Endodermal cell (in vitro differentiated cells): ENCODE measurements at places on chromosomes 12 and 14. TPM values are rescaled to one million over a fixed set of nuclear protein-coding genes. Genes with fewer than 3 reads are reported as not detected.
A peak's percentile ranks its signal among the peaks of the same experiment; 100 is the strongest.

- peaks cover 7% of the 10 kb centered on the region for H3K4me1 ChIP-seq
- no peaks in the 10 kb centered on the region for H3K27me3 ChIP-seq
- peak; percentile 81 for DNase-seq
- H3K27ac ChIP-seq = no peak overlapping the region
- H3K36me3 ChIP-seq = no peaks in the 10 kb centered on the region
Measured at GRCh38 chr12:122888232-122888752, 7.6 kb downstream of the VPS37B start.

DNA sequence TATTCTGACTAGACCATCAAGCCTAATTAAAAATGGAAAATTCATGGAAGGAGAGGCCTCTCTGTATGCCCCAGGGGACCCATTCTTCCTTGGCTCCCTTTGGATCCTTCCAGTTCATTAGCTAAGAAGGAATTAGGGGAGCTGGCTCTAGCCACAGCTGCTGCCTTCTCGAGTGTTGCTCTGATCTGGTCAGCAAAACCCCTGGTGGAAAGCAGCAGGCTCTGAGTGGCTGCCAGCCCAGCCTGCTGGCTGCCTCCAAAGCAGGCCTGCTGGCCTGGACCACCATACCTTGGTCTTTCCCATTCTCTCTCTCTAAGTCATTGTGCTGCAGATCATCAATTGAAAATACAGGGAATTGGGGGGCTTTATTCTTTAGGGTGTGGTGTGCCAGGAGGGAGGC is 29.0 kb upstream of the AKAP6 start:
- DNase-seq = no peak
- no peaks in the 10 kb centered on the region for H3K27me3 ChIP-seq
- no peak overlapping the region for H3K4me3 ChIP-seq
- H3K36me3 ChIP-seq = no peaks in the 10 kb centered on the region

DNA sequence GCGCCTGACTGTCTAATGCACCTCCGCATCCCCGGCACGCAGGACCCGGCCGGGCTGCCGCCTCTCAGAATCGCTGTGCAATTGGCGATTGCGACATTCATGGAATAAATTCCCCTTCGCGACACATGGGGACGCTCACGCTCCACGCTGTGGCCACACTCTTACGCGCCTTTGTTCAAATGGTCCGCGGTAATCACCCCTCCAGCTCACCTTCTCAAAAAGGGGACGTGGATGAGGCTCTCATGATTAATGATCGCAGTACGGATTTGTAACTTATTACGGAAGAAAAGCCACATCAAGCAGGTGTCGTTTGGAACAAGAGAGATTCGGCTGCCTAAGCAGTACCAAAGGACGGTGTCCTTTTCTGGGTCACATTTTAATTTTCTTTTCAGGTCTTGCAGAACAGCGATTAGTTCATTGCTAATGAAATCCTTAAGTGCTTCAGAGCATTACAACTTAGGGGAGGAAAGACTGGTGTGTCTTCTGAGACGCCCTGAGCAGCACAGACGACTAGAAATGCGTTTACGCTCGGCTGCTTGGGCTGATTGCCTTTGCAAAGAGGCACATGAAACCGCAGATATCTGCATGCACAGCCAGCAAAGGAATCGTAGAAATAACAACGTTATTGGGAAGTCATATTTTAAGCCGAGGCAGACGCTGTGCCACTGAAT is 37.3 kb upstream of the ADGRD1 start:
- H3K27ac ChIP-seq = no peak overlapping the region
- no peaks in the 10 kb centered on the region for H3K4me1 ChIP-seq
- peak; percentile 86 for DNase-seq
- peaks cover 5% of the 10 kb centered on the region for H3K27me3 ChIP-seq
- H3K36me3 ChIP-seq = no peaks in the 10 kb centered on the region

DNA sequence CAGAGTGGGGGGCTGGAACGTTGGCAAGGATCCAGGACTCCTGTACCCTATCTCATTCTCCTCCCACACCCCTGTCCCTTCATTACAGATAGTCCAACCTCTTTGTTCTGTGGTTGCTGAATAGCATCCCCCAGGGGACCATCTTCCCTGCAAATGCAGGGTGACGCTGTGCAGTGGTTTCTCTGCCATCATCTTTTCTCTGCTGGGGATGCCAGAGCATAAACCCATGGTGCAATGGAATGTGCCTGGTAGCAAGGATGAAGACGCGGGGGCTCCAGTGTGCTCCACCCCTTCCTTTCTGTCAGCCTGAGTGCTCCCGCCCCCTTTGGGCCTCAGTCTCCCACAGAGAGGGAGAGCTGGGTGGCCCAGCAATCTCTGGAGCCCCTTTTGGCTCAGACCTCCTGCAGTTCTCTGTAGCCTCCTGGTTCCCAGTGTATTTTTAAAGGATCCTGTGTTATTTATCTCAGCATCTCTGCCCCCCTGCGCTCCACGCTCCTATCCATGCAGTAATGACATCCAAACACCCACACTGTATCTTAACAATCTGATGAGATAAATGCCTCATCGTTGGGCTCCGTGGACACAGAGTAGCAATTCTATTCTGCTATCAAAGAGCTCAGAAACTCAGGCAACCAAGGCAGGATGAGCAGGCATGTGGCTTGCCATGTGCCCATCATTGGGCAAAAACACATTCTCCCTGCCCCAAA is 212.8 kb downstream of the CACNA1C start:
- H3K27ac ChIP-seq = no peak overlapping the region
- peak; percentile 35 for DNase-seq
- H3K27me3 ChIP-seq = no peaks in the 10 kb centered on the region
- H3K4me3 ChIP-seq = no peak overlapping the region

DNA sequence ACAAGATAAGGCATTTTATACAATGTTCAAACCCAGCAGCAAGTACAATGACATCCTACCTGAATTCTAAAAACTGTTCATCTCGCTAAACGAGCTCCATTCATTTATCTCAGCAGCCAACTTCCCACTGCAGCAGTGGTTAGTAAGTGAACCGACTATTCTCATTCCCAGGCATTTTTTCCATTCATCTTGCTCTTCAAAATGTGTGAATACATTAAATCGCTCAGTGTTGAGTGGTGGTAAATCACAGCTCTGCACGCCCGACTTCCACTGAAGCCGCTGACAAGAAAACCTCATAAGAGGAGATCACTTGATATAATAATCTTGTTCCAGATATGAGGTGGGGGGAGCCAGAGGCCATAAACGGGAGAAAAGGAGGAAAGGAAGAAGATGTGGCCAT is 746.2 kb upstream of the USP15 start:
- no peaks in the 10 kb centered on the region for H3K4me1 ChIP-seq
- DNase-seq = no peak
- H3K4me3 ChIP-seq = no peak overlapping the region
- H3K27me3 ChIP-seq = no peaks in the 10 kb centered on the region
- no peak overlapping the region for H3K27ac ChIP-seq
- no peaks in the 10 kb centered on the region for H3K36me3 ChIP-seq

DNA sequence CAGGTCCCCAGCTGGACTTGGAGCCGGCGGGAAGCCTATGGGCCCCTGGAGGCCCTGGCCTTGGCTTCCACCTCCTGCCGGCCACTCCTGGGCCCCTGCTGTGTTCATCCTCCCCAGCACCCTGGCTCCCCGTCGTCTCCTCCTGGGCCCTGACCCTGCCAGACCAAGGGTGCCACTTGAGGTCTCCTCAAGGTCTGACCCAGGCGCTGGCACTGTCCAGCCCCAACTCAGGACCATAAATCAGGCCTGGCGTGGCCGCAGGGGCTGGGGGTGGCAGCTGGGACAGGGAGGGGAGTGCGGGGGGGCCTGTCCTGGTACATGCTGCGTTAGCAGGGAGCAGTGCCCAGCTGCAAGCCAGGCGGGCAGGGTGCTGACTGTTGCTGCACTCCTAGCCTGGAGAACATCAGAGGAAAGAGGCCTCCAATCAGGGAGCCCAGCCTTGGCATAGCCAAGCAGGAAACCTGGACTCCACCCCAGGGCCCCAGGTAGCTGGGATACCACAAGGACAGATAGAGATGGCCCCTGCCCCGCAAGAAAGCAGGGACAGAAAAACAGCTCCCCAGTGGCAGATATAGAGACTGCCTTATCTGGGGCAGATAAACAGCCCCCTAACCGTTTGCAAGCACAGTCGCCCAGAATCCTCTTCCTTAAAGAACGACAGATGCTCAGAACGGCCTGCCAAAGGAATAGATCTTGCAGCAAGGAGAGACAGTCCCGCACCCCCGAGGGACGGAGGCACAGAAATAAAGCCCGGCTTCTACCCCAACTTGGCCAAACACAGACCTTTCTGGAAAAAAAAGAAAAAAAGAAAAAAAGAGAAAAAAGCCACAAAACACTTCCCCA is 6.5 kb upstream of the ATG101 start:
- H3K4me1 ChIP-seq = no peaks in the 10 kb centered on the region
- no peak for DNase-seq
- peaks cover under 1% of the 10 kb centered on the region for H3K36me3 ChIP-seq
- H3K27me3 ChIP-seq = peaks cover 19% of the 10 kb centered on the region

DNA sequence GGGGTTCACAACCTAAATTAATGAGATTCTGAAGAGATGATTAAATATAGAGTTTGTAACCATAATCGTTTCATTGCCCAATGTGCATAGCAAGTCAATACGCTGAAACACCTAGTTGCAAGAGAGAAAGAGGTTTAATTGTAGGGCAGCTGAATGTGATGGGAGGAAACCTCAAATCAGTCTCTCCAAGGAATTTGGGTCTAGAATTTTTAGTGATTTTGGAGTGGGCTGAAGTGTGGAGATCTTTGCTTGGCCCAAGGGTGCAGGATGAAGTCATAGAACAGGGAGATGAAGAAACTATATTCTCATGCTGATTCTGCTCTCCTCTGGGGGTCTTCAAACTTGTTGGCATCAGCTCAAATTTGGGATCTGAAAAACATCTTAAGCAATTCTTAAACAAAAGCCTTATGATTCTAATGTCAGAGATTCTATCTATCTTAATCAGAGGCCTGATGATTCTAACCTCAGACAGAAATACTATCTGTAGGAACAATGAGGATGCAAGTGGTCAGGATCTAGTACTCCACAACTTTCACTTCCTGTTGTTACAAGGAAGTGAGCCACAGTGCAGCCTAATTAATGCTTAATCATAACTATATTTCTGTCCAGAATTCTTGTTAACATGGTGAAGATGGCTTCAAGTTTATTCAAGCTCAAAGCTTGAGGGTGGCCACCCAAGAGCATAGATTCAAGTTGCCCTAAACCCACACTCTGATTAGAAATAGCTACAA is 80.2 kb upstream of the FUT8 start:
- peaks cover 12% of the 10 kb centered on the region for H3K4me1 ChIP-seq
- no peaks in the 10 kb centered on the region for H3K36me3 ChIP-seq
- H3K4me3 ChIP-seq = no peak overlapping the region
- H3K27me3 ChIP-seq = no peaks in the 10 kb centered on the region
- H3K27ac ChIP-seq = no peak overlapping the region
- DNase-seq = no peak

- H3K27ac ChIP-seq = peak overlapping the region; percentile 91
- H3K4me1 ChIP-seq = peaks cover 9% of the 10 kb centered on the region
- H3K36me3 ChIP-seq = no peaks in the 10 kb centered on the region
- no peak overlapping the region for H3K4me3 ChIP-seq
Measured at GRCh38 chr14:99535448-99535847, 54.2 kb downstream of the CCNK start.

- no peak for DNase-seq
- H3K4me3 ChIP-seq = no peak overlapping the region
- H3K4me1 ChIP-seq = no peaks in the 10 kb centered on the region
- H3K27ac ChIP-seq = no peak overlapping the region
- no peaks in the 10 kb centered on the region for H3K27me3 ChIP-seq
Measured at GRCh38 chr12:18492372-18493025, 231.2 kb downstream of the PIK3C2G start.

DNA sequence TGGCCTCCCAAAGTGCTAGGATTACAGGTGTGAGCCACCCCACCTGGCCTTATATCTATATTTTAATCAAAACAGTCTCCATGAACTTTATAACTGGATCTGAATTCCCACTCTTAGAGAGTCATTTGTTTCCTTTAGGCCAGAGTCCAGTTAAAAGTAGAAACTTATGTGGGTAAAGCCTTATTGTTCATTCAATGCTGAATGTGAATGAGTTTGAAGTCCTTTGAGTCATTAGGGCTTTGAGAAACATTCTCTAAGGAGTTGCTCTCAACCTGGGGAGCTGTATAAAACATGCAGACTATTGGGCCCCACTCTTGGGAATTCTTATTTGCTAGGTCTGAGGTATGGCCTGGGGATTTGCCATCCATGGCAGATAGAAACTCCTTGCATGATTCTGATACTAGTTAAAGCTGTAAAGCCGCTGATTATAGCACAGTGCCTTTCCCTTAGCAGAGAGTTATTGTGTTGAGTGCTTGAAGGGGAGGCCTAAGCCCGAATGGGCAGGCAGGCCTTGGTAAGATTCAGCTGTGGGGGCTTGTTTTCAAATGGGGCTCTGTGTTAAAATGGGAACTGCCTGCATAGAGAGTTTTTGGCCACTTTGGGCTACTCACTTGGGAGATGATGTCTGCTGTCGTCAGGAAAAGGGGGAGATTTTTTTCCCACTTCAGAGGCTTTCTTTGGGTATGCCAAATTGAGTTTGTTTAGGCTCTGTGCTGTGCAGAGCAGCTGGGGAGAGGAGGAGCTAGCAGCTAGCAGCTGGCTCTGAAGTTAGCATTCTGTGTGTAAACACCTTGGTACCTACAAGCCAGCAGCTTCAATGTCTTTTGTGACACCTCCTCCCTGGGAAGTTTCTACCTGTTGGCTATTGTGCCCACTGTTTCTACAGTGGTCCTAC is 117.5 kb downstream of the DACT1 start:
- no peak overlapping the region for H3K27ac ChIP-seq
- H3K27me3 ChIP-seq = peaks cover 25% of the 10 kb centered on the region
- H3K4me1 ChIP-seq = no peaks in the 10 kb centered on the region
- no peak overlapping the region for H3K4me3 ChIP-seq

DNA sequence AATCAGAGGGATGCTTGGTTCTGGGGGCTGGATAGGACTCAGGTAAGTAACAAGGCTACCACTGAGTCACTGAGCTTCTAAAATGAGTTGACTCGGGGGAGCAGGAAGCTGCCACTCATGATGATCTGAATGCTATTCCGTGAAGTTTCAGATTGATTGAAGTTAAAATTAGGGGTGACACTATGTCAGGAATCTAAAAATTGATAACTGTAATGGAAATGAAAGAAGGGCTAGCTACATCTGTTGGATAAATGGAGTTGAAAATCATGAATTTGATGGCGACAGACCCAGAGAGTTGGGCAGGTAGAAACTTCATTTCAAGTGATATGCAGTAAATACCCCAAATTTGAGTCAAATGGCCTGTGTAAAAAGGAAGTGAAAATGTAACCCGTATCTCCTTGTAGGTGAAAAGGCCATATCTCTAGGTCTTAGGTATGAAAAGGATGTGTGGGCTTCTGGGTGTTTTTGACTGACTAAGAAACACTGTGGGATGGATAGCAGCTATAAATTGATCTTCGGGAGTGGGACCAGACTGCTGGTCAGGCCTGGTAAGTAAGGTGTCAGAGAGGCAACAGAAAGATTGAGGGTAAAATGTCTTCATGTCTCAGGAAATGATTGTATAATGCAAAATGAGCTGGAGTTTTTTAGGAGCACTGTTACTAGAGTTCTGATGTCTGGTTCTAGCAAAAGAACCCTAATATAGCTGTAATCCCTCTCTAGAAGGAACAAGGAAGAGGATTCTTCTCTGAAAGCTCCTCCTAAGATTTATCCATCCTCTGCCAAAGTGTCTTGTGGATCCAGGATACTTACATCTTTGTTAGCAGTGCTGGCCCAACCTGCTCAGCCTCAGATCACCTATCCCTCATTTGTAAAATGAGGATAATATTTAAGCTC is 57.3 kb downstream of the DAD1 start:
- H3K27me3 ChIP-seq = no peaks in the 10 kb centered on the region
- H3K4me1 ChIP-seq = no peaks in the 10 kb centered on the region

GRCh38 chr12:93177208-93178153 is 200.2 kb upstream of the NUDT4 start:
- peak overlapping the region; percentile 43 for H3K4me3 ChIP-seq
- H3K27ac ChIP-seq = no peak overlapping the region
- H3K27me3 ChIP-seq = no peaks in the 10 kb centered on the region
- H3K36me3 ChIP-seq = no peaks in the 10 kb centered on the region
- no peaks in the 10 kb centered on the region for H3K4me1 ChIP-seq

HPD gene
- 0.42 to 0.71 TPM (median 0.44 TPM) in 3 replicates for total RNA-seq

TAS2R7 gene
- total RNA-seq = not detected in 3 replicates

SLC25A47 gene
- not detected in 3 replicates for total RNA-seq
